Activated T-helper 2 cell treated with anti-CD3 and anti-CD28 coated beads, Interferon-gamma antibody, Interleukin-2, Interleukin-4, amounts not matched to agents 10 μg/mL and 5 μg/mL and 100 μg/mL, durations not matched to agents 14 hours and 24 hours and 36 hours (primary cell): ENCODE measurements at places on chromosomes 5 and 9. TPM values are rescaled to one million over a fixed set of nuclear protein-coding genes. Genes with fewer than 3 reads are reported as not detected.

The SOX30 gene
- 0.11 TPM in 2 replicates for total RNA-seq

The SLC34A3 gene
- total RNA-seq, result not detected in 2 replicates

- DNase-seq, result no peak
These were observed 125.9 kb downstream of the RGS3 start for GRCh38 chr9:113589407-113589806.

DNA sequence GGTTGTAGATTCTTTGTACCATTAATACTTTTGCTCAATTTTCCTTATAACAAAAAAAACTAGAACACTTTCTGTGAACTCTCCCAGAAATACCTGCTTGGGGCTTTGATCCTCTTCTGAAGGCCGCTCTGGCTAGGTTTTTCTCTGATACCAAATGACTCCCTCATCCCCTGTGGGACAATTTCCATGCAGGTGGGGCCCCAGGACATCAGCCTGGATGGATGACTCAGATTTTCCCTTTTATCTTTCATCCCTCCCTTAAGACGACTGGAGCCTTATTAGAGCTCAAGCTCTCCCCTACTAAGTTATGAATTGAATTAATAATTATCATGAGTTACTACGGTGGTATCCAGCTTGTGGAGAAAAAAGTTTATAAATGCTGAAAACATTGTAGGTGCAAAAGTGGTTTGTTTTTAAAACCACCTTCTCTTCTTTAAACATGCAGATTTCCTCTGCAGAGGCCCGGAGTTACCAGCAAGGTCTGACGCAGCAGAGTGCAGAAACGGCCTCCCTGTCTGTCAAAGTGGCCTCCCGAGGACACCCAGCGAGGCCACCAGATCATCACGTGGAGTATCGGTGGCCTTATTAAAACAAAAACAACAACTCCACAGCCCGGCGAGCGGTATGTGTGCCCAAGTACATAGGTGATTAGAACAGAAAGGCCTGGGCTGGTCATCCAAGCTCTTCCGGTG is 50.8 kb upstream of the IRX4 start:
- DNase-seq, result no peak

GRCh38 chr9:99936947-99937587 is 30.6 kb downstream of the STX17 start:
- no peak for DNase-seq
